ENCODE measurements at places on chromosomes 12 and 14.

DNA sequence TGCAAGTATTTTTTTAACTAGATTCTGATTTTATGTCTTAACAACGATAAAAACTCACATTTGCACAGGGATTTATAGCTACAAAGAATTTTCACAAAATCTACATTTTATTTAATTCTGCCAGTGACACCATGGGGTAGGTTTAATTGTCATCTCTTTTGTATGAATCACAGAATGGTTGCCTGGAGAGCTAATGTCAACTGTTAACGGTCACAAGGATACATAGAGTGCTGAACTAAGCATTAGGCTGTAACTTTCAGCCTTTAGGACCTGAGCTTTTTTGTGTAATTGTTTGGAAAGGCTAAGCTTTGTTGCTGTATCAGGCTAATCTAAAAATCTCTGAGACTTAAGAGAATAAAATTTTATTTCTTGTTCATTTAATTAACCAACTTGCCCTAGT lies 465.3 kb upstream of the TBX3 start:
- DNase-seq: no peak

- no peak for DNase-seq
Measured at GRCh38 chr14:56821177-56821576, 10.9 kb upstream of the OTX2 start.

- DNase-seq: peak; percentile 42
Measured at GRCh38 chr12:121812921-121813896, 9.4 kb downstream of the SETD1B start.

DNA sequence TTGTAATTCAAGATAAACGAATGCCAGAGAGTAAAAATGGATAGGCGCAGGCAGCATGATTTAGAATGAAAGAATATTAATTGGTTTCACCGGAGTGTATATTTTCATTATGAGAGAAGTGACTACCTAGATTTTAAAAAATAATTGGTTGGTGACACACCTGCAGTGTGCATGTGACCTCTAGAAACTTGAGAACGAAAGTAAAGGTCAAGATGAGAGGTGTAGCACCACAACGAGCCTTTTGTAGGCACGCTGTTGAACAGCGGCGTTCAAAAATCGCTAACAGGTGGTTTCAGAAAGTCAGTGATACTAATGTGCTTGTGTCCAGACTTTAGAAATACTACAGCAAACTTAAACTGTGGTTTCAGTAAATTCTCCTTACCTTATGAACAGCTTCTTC lies 123.8 kb downstream of the NPAS3 start:
- DNase-seq: no peak

Data from left colon (tissue), 2 donors.